ENCODE measurements at places on chromosomes 16 and 17.
A peak's percentile ranks its signal among the peaks of the same experiment; 100 is the strongest.

DNA sequence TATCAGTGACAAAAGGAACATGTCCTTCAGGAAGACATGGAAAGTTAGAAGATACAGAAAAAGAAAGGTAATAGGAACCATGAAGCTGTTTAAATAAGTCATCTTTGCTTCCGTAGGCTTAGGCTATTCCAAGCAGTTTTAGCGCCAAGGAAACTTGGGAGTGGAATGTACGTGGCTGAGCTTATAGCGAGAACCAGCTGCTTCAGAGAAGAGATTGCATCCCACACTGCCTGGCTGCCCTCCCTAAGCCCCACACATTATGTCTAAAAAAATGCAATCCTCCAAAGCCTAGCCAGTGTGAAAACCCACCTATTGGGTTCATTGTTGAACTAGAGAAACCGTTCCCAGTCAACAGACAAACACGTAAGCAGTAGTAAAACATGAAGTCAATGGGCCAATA is 149.9 kb downstream of the SLC39A11 start:
- no peaks in the 10 kb centered on the region for H3K4me1 ChIP-seq
- no peak for DNase-seq
- no peak overlapping the region for H3K4me3 ChIP-seq

DNA sequence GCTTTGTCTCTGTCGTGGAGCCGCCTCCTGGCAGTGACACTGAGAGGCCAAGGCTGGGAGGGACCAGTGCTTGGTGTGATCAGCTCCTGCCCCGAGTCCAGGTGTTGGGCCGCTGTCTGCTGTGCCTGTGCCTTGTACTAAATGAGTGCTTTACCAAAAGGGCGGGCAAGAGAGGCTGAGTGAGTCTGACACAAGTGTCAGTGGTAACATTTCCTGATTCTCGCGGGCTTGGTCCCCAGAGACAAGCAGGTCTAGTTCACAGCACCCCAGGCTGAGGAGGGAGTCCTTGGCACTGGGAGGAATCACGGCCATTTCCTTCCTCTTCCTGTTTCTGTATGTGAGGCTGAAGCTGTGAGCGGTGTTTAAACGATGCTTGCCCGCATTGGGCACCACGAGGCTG is 30.2 kb downstream of the PLD6 start:
- H3K27ac ChIP-seq: peak overlapping the region; percentile 80
- peaks cover 66% of the 10 kb centered on the region for H3K36me3 ChIP-seq
- peaks cover 54% of the 10 kb centered on the region for H3K4me1 ChIP-seq
- no peaks in the 10 kb centered on the region for H3K27me3 ChIP-seq

GRCh38 chr17:50541402-50541715 is 5.6 kb upstream of the SPATA20 start:
- peak overlapping the region; percentile 80 for H3K4me3 ChIP-seq
- no peak overlapping the region for H3K27ac ChIP-seq
- DNase-seq: no peak

GRCh38 chr17:55426851-55427586 is 5.4 kb upstream of the MMD start:
- no peak for DNase-seq
- H3K36me3 ChIP-seq: no peaks in the 10 kb centered on the region
- H3K27me3 ChIP-seq: peaks cover 40% of the 10 kb centered on the region
- H3K4me1 ChIP-seq: peaks cover 20% of the 10 kb centered on the region
- no peak overlapping the region for H3K27ac ChIP-seq

DNA sequence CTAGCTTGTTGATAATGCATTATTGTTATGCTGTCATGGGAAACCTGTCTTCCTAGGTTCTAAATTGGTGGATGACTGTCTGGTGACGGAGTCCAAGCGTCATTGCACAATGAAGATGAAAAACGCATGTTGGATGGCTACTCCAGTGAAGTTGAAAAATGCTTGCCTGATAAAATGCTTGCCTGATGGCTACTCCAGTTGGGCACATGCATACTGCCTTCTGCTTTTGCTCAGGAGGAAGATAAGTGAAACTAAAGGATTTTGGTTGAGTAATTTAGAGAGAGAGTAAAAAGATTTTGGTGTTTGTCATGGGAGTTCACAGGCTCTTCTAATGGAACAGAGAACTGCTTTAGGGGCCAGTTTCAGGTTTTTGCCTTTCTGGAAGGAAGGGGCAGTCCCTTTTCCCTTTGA is 118.6 kb downstream of the PRKCA start:
- H3K4me1 ChIP-seq: peaks cover 69% of the 10 kb centered on the region
- peaks cover 31% of the 10 kb centered on the region for H3K36me3 ChIP-seq
- DNase-seq: no peak
- peak overlapping the region; percentile 48 for H3K27ac ChIP-seq
- H3K4me3 ChIP-seq: no peak overlapping the region

- H3K4me1 ChIP-seq: no peaks in the 10 kb centered on the region
- H3K27me3 ChIP-seq: peaks cover 3% of the 10 kb centered on the region
- no peak for DNase-seq
Observed at GRCh38 chr17:36124879-36125824, 21.5 kb downstream of the CCL4 start.

DNA sequence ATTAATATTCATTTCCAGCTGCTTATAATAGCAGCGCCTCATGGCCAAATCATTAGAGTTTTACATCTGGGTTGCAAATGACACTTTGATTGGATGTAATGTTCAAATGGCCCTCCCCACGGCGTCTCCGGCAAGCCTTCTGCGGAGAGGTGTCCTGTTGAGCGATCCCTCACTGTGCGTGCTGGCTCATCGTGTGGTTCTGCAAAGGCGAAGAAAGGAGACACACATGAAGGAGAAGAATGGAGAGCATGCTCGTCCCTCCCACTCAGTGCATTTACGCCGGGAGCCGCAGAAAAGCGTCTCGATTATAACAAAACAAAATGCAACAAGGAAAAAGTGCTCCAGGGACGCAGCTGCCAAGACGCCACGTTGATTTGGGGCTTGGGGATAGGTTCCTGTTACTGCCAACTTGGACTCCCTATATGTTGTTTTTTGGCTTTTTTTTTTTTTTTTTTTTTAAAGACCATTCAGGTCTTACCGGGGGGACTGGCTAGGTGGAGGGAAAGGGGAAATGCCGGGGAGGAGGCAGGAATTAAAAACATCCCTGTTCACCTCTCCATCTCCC is 117.6 kb downstream of the C16orf78 start:
- H3K27ac ChIP-seq: no peak overlapping the region
- no peak overlapping the region for H3K4me3 ChIP-seq
- DNase-seq: no peak
- no peaks in the 10 kb centered on the region for H3K27me3 ChIP-seq

DNA sequence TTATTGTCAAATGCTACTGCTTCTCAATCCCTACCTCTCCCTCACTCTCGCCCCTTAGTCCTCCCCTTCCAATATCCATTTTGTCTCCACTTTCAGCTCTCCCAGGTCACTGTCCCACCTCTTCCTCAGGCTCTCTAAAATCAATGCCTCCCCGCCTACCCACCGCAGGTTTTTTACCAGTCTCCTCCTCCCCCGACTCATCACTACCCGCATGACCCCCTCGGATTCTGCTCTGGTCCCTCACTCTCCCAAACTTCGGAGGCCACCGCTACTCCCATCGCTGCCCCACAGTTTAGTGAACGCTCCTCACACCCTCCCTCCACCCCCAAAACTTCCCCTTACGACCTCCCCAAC is 513 bp downstream of the CRLF3 start:
- no peak for DNase-seq
- H3K27me3 ChIP-seq: no peaks in the 10 kb centered on the region
- H3K4me1 ChIP-seq: peaks cover 40% of the 10 kb centered on the region
- peak overlapping the region; percentile 78 for H3K27ac ChIP-seq

DNA sequence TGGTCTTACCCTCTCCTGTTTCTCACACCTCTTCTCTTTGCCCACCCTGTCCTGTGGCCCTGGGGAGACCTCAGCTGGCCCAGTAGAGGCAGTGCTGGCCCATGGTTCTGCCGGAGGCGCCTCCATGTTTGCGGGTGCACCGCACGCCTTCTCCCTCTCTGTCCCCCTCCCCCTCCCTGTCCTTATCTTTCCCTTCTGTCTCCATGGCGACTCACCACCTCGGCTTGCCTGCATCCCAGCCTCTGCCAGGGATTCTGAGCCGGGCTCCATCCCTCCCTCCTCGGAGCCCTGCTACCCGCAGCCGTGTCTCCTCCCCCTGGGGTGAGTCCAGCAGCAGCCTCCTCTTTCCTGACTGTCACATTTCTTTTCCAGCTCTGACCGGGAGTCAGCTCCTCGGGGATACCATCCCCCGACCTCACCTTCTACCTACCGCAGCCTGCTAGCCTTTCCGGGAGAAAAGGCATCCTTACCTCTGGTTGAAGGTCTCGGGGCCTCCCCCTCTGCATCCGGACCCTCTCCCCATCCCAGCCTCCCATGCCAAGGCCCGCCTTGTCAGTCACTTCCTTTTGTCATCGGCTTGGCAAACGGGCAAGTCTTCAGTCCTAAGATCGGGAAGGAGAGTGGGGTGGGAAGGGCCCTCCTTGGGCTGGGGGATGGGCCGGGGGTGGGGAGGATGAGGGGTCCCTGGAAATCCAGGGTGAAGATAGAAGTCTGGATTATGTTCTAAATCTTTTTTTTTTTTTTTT is at the start of gene RNF112:
RNF112 (plus strand) TSS at position 358 of the 746 bp plus-strand sequence; CDS start at position 535, 177 bp downstream.
- no peak for DNase-seq
- no peak within 1 kb of the TSS for H3K27ac ChIP-seq
- H3K36me3 ChIP-seq: no peaks in the 10 kb centered on the region
- H3K4me3 ChIP-seq: no peak within 1 kb of the TSS

- H3K4me3 ChIP-seq: no peak overlapping the region
- peaks cover 16% of the 10 kb centered on the region for H3K4me1 ChIP-seq
- H3K27me3 ChIP-seq: no peaks in the 10 kb centered on the region
- no peak for DNase-seq
- no peak overlapping the region for H3K27ac ChIP-seq
Observed at GRCh38 chr17:17060930-17061329, 18.7 kb downstream of the MPRIP start.

GRCh38 chr16:55010492-55011160 is 80.0 kb downstream of the IRX5 start:
- no peak overlapping the region for H3K27ac ChIP-seq
- H3K27me3 ChIP-seq: no peaks in the 10 kb centered on the region
- no peak for DNase-seq
- H3K36me3 ChIP-seq: no peaks in the 10 kb centered on the region
- no peaks in the 10 kb centered on the region for H3K4me1 ChIP-seq

- H3K4me1 ChIP-seq: peaks cover 5% of the 10 kb centered on the region
- no peak for DNase-seq
- no peak overlapping the region for H3K27ac ChIP-seq
Observed at GRCh38 chr16:58503863-58504688, 4.1 kb downstream of the NDRG4 start.

DNA sequence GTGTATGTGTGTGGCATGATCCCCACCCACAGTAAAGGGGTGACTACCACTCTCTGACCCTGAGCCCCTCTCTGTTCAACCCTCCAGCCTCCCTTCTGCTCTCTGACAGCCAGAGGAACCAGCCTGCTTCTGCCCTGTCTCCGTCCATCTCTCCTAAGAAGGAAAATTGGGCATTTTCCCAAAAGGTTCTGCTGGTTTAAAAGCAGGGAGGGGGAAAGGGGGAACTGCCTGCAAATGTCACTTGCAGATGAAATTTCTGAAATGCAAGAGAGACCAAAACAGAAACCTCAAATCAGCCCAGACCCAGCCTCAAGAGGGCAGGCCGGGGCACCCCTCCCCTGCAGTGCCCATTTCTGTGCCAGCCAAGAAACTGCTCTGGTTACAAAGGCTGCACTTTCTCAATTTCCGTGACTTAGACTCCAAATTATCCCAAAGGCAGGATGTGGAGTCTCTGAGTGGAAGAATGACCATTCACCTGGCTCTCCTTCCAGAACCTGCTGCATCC is 197.9 kb downstream of the RBFOX3 start:
- no peak overlapping the region for H3K27ac ChIP-seq
- H3K4me1 ChIP-seq: no peaks in the 10 kb centered on the region
- H3K36me3 ChIP-seq: no peaks in the 10 kb centered on the region
- no peak overlapping the region for H3K4me3 ChIP-seq
- H3K27me3 ChIP-seq: peaks cover 3% of the 10 kb centered on the region

DNA sequence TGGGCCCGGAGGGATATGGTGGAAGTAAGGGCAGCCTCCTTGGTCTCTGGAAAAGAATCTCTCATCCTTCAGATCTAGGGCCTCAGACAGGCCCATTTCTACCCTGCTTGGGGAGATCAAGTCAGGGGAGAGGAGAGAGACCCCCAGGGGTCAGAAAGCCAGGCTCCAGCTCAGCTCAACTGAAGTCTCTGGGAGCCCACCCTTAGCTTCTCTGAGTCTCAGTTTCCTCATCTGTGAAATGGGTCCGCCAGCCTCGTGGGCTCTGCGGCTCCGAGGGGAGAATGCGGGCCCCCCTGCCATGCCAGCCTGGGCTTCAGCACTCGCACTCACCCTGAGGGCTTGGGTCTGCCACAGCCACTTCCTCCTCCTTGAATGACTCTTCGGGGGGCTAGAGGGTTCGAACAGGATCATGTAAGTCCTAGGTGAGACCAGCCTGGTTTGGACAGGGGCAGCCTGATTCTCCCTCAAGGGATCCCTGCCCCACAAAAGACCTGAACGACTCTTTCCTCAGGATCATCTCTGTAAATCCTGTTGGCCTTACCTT is 6.7 kb downstream of the CNGB1 start:
- H3K4me3 ChIP-seq: no peak overlapping the region
- H3K27me3 ChIP-seq: no peaks in the 10 kb centered on the region

- H3K36me3 ChIP-seq: no peaks in the 10 kb centered on the region
- DNase-seq: no peak
- peaks cover 1% of the 10 kb centered on the region for H3K27me3 ChIP-seq
- H3K4me1 ChIP-seq: no peaks in the 10 kb centered on the region
Observed at GRCh38 chr17:56149266-56150036, 3.8 kb upstream of the ANKFN1 start.

DNA sequence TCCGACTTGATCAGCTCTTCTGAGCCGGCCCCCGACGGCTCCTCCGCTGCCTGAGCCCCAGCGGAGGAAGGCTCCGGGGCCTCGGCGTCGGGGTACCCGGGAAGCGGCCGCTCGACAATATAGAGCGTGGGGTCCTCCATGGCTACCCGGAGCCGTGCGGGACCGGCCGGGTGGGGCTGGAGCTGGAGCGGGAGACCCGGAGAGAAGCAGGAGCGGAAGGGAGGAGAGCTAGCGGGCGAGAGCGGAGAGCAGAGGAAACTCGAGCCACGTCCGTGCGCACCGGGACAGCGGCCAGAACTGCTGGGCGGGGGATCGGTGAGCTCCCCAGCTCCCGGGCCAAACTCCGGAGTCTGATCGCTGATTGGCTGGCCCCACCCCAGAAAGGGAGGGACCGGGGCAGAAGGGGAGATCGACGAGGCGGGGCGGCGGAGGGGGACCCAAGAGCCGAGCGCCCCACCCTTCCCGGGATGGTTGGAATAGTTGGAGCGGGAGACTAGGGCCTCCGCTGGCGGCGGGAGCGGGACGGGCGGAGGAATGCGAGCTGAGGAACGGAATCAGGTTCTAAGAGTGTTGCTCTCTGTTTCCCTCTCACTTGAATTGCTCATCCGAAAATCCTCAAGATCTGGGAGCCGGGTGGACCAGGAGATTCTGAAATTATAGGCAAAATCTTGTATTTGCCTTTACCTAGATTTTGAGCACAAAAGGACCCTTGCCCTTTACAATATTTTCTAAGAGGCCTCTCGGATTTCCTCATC is at the start of gene CAVIN1:
CAVIN1 (minus strand) TSS at position 299 of the 755 bp plus-strand sequence; CDS start at position 140, 159 bp downstream.
- peaks cover 18% of the 10 kb centered on the region for H3K4me1 ChIP-seq
- peaks cover 45% of the 10 kb centered on the region for H3K27me3 ChIP-seq
- H3K27ac ChIP-seq: no peak within 1 kb of the TSS
- H3K4me3 ChIP-seq: peak within 1 kb of the TSS; percentile 81

GRCh38 chr16:68265078-68265920 is 973 bp downstream of the SLC7A6 start:
- H3K4me3 ChIP-seq: peak overlapping the region; percentile 93
- H3K36me3 ChIP-seq: peaks cover 41% of the 10 kb centered on the region
- H3K27ac ChIP-seq: peak overlapping the region; percentile 97
- no peak for DNase-seq
- no peaks in the 10 kb centered on the region for H3K27me3 ChIP-seq
- peaks cover 45% of the 10 kb centered on the region for H3K4me1 ChIP-seq

GRCh38 chr17:67374329-67375053 is 2.6 kb upstream of the PITPNC1 start:
- DNase-seq: peak; percentile 76
- peaks cover 6% of the 10 kb centered on the region for H3K36me3 ChIP-seq
- no peak overlapping the region for H3K27ac ChIP-seq

Measured in activated T-helper 2 cell treated with anti-CD3 and anti-CD28 coated beads, Interferon-gamma antibody, Interleukin-2, Interleukin-4, amounts not matched to agents 10 μg/mL and 5 μg/mL and 100 μg/mL, durations not matched to agents 14 hours and 24 hours and 36 hours (primary cell).